NCI-H1694 treated with DMSO at 0.1 percent for 48 hours (cell line): ENCODE measurements at places on chromosomes 3 and 15.

- no peak for DNase-seq
Observed at GRCh38 chr3:189586941-189587663, 44.1 kb upstream of the TP63 start.

GRCh38 chr15:62450061-62450460, 285.0 kb upstream of the C2CD4B start:
- no peak for DNase-seq

- DNase-seq: no peak
Observed at GRCh38 chr15:26073430-26074333, 210.6 kb upstream of the ATP10A start.

DNA sequence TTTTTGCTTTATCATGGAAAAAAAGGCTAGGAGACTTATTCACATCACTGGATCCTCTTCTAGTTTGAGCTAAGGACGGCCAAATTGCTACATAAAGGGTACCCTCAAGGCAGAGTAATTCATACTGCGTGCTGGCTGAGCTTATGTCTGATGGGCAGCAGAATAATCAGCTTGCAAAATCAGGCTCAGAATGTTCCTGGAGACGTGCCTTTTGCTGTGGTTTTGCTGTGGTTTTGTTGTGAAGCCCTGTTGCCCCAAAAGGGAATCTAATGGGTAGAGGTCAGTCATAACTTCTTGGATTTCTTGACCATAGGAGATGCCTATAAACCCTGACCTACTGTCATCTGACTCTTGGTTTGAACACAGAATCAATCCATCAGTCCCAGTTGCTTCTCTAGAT, 189.9 kb downstream of the SOX2 start:
- no peak for DNase-seq

DNA sequence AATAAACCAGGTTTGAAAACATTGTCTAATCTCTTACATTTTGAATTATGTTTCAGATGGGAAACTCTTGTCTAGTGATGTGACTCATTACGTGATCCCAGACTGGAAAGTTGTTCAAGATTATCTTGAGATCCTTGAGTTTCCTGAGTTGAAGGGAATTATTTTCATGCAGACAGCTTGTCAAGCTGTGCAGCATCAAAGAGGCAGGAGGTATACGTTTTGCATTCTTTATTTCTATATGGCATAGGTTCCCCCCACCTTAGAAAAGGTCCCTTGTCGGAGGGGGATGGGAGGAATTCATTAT, 1.5 kb downstream of the DIS3L start:
- DNase-seq: no peak

GRCh38 chr3:29281344-29282241, 722 bp downstream of the RBMS3 start:
- no peak for DNase-seq

GRCh38 chr3:57701781-57702180, 8.9 kb upstream of the DENND6A start:
- no peak for DNase-seq

DNA sequence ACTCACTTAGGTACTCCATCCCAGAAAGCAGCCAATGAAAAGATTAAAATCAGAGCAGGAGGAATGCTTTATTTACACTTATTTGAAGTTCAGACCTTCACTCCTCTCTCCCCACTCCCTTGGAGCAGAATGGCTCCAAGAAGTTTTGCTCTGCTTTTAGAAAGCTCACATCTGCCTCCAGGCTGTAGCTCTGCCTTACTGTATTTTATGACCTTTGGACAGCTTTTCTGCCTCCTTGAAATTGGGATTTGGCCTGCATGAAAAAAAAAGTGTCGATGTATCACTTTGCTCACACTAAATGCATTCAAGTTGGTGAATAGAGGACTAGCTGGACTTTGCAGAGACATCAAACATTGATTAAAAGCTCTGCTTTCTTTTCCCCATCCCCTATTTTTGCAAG, 95.3 kb downstream of the SLC9A9 start:
- DNase-seq: no peak

- DNase-seq: no peak
Observed at GRCh38 chr3:71541313-71541712, 42.2 kb downstream of the FOXP1 start.

DNA sequence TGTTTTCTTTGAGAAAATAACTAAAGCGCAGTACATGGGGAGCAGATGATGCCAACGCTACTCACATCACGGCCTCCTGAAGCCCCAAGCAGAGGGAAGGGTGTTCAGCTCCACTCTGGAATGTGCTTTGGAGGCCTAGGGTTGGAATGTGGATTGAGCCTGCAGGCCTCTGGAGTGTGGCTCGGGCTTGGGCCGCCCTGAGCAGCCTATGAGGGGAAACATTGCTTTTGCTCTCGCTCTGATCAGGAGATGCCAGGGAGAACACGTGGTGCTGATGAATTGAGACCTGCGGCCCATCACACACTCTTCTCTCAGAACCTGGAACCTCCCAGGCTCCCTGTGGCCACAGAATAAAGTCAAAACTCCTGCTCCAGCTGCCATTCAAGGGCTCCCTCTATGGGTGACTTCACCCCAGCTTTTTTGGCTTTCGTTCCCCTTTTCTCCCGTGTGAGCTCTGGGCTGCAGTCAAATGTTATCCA, 23.3 kb downstream of the CCDC13 start:
- DNase-seq: peak; percentile 6

DNA sequence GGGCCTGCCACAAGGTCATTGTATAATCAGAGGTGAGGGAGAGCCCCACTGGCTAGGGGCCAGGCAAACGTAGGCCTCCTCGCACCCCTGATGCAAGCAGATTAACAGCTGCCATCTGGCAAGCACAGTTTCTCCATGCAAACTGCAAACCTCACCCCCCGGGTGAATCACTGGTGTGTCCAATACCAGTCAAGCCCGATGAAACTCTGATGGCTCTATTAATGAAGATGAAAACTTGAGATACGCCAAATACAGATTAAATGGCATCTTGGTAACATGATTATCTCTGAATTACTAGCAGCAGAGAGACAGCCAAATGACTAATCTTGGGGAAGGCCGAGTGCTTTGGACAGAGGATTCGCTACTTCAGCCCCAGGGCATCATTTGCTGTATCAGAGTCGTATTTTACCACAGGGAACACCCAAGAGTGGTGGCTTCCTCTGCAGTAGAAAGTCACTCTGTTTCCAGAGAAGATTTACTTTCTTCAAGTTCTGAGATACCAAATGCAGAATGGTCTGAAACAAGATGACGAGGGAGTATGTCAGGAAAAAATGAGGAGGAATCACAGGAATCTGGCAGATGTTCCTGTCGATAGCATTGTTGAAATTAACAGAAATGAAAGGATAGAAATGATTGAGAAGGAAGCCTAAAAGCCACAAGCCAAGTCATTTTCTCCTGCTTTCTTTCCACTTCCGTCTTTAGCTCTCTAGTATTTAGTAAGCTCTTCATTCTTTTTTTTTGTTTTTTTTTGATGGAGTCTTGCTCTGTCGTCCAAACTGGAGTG, 96.2 kb upstream of the NR2F2 start:
- DNase-seq: no peak

DNA sequence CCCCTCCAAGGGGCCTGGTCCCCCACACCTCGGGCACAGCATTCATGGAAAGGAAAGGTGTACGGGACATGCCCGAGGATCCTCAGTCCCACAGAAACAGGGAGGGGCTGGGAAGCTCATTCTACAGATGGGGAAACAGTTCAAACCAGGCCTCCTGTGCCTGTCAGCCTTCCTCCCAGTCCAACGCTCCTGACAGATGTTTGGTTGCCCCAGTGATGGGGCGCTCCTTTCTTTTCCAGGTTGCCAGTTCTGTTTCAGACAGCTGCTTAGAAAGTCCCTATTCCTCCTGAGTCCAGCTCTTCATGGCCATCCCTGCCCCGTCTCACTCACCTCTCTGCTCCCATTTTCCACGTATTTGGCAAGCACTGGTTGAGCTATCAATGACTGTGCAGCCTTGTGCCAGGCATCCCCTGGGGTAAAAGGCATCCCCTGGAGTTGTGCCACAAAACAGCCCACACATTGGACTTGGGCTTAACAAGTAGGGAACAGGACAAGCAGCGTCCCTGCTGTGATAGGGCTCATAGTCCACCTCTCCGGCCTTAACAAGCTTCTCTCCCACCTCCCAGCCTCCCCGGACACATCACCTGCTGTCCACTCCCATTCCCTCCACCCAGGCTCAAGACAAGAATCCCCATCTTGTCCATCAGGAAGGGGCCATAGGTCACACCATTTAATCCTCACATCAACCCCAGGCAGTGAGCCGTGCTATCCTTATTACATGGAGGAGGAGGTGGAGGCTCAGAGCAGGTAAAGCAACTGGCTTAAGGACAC, 6.6 kb downstream of the OXTR start:
- no peak for DNase-seq

- DNase-seq: no peak
Observed at GRCh38 chr3:47711596-47711995, 70.1 kb downstream of the SMARCC1 start.

DNA sequence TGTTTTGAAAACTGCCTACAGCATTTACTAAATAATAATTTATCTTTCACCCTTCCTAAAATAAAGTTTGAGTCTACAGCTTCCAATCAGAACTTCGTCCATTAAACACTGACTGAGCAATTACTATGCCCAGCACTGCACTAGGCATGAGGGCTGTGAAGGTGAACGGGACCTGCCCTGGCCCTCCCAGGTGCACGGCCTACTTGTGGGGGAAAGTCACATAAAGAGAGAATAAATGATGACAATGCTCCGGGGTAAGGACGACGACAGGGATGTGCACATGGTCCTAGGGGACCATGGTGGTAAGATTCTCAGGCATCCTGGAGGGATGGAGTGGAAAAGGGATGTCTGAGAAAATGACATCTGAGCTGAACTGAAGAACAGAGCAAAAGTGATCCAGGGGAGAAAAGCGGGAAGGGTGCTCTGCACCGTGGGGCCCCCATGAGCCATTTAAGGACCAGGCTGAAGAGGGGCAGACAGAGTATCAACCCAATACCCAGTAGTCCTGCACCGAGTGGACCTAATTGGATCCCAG, 11.5 kb downstream of the PLA2G4F start:
- DNase-seq: no peak

GRCh38 chr15:79598639-79599038, 166.5 kb downstream of the MINAR1 start:
- no peak for DNase-seq

- DNase-seq: no peak
Observed at GRCh38 chr3:23797491-23797890, 8.3 kb upstream of the UBE2E1 start.

DNA sequence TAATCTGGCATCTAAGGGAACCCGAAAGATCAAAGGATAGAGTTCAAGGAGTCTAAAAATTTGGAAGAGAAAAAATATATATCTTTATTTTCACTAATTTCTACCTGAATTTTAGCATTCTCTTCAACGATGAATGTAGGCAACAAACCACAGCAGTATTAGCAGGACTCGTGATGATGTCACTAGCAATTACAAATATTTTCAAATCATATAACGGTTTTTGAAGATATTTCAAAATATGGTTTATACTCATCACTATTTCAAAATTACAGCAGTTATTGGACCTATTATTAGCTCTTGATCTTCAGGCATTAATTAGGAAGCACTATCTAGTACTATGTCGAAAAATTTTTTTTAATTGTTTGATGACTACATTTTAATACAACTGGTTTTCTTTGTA, 27.0 kb upstream of the ANKDD1A start:
- DNase-seq: no peak

GRCh38 chr3:162348912-162349311, 852.3 kb downstream of the OTOL1 start:
- DNase-seq: no peak

GRCh38 chr3:195908694-195909581, 587 bp upstream of the TNK2 start:
- no peak for DNase-seq

DNA sequence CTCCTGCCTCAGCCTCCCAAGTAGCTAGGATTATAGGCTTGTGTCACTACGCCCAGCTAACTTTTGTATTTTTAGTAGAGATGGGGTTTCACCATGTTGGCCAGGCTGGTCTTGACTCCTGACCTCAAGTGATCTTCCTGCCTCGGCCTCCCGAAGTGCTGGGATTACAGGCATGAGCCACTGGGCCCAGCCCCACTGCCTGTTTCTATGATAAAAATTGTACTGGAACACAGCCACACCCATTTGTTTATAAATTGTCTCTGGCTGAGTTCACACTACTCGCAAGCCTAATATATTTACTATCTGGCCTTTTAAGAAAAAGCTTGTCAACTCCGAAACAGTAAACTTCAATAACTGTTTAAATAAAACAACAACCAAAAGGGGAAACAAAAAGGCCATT, 309.4 kb upstream of the WNT5A start:
- DNase-seq: no peak

DNA sequence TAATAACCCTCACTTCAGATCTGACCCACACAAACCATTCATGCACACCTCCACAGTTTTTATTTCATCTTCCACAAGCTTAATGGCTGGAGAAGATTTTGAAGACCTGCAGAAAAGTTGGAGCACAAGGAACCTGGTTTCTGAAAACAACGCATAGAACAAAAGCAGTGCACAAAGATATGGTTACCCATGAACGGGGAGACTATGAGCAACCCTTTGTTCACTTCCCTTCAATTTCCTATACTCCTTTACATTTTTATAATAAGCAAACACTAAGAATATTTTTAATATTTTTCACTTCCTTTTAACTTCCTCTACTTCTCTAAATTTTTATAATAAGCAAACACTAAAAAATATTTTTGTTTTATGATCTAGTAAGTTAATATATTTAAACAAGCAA, 103.5 kb upstream of the UBE2E2 start:
- no peak for DNase-seq

DNA sequence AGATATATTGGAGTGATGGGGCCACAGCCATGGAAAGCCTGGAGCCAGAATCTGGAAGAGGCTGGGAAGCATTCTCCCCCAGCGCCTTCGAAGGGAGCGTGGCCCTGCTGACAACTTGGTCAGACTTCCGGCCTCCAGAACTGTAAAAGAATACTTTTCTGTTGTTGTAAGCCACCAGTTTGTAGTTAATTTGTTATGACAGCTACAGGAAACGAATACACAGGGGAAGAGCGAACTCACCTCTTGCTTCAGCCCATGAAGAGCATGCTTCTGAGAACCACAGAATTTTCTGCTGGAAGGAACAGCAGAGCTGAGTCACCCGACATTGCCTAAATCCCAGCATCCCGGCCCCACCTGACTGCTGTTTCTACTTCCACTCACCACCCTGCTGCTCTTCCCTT, 501.7 kb downstream of the SHQ1 start:
- DNase-seq: no peak

GRCh38 chr3:5274091-5274490, 86.6 kb downstream of the EDEM1 start:
- DNase-seq: no peak

GRCh38 chr15:28967066-28967465, 81.3 kb downstream of the APBA2 start:
- no peak for DNase-seq

DNA sequence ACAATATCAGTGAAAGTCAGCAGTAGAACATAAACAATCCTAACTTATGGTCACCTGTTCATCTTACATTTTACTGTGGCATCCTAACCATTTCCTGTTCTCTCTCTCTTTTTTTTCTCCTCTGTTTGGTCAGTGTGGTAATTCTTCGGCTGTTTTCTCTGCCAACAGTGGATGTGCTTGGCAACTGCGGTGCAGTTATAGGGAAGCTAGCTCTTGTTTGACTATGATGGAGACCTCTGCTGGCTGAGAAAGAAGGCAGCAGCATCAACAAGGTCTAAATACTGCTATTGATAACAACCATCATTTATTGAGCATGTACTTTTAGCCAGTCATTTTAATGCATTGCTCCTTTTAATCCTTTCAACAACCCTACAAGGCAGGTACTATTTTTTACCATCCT, 723 bp upstream of the DRD3 start:
- peak; percentile 45 for DNase-seq
